ENCODE measurements at places on chromosomes 6 and 20.

DNA sequence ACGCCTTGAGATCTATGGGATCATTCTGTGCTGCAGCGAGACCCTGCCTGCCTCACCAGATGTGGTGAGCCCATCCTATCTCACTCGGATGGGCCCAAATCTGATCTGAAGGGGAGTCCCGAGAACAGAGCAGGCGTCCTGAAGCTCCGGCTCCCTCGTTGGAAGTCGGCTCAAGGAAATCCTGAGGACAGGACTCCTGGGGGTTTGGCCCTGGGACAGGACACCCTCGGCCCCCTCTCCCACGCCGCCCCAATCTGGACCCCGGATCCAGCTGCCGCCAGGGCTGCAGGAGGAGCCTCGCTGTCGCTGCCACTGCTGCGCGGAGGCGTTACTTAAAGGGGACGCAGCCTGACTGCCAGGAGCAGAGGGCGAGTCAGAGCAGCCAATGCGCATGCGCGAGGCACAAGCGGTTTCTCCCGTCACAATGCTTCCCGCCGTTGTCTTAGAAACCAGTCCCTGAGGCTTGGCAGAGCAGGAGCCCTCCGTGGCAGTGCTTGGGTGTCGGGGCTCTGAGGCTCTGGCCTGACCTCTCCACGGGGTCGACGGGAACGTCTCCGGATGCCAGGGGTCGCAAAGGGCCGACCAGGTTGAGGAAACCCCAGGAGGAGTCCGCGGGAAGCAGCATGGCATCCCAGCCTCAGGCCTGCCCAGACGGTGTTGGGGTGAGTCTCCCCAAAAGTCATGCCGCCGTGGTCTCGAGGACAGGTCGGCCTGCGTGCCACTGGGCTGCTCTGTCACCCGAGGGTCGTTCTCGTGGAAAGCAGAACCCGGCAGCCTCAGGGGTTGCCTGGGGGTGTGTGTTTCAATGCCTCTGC is 1567.8 kb upstream of the DEFB115 start:
- DNase-seq = no peak

GRCh38 chr20:49985157-49985556 is 2.4 kb downstream of the SNAI1 start:
- DNase-seq = no peak

DNA sequence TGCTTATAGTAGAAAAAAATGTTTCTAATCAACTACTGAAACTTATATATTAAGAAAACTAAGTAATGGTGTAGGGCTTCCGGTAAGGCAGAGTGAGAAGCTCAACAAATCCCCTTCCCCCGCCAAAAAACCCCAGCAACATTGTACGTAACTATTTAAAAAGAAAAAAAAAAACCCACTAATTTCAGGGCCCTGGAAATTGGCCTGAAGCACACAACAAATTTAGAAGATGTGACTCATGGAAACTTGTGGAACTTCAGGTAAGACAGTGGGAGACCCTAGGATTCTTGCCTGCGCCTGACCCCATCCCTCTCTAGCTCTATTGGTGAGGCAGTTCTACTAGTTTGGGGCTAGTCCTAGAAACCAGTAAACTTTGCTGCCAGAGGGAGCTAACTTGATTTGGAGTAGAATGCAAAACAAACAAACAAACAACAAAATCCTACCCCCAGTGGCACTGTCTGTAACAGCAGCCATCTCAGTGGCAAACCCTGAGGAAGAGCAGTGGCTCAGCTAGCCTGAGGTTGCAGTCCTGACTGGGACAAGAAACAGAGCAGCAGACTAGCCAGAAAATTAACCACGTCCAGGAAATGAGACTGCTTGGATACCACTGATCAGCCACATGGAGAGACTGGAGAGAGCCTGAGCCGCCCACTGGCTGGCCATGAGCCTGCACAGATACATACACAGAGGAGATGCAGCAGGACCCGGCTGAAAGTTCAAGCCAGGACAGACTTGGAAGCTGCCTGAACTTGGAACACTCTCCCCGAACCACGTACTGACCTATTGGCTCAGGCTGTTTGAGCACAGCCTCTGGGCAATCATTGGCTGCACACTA is 135.1 kb downstream of the TBXT start:
- DNase-seq = no peak

DNA sequence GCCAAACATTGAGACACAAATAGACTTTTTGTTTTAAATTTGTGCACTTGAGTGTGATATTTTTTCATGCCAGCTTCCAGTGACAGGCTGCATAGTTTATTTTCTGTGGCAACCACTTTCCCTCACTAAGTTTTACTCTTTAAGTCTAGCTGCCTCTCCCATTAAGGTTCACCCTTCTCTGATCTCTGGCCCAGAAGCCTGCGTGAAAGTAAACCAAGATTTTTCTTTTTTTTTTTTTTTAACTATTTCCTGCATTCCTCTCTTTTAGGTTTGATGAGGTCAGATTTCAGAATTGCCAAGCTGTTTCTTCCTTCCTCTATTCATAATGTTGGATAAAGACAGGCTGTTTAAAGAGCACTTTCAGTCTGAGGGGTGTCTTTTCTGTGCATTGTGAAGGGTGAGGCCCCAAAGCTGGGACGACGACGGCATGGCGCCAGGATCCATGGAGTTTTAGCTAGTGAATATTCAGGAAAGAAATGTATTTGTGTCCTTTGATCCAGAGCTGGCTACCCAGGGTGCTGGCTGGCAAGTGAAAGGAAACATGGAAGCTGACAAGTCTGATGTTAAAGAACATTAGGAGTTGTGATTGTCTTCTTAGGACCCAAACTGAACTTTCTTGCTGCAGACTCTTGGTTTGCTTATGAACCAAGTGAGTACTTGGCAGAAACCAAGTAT is 50.7 kb downstream of the DOK5 start:
- no peak for DNase-seq

- DNase-seq = no peak
These were observed 58.3 kb upstream of the MAP3K4 start for GRCh38 chr6:160933256-160933655.

GRCh38 chr6:109610590-109610989 is 80.4 kb downstream of the AK9 start:
- no peak for DNase-seq

DNA sequence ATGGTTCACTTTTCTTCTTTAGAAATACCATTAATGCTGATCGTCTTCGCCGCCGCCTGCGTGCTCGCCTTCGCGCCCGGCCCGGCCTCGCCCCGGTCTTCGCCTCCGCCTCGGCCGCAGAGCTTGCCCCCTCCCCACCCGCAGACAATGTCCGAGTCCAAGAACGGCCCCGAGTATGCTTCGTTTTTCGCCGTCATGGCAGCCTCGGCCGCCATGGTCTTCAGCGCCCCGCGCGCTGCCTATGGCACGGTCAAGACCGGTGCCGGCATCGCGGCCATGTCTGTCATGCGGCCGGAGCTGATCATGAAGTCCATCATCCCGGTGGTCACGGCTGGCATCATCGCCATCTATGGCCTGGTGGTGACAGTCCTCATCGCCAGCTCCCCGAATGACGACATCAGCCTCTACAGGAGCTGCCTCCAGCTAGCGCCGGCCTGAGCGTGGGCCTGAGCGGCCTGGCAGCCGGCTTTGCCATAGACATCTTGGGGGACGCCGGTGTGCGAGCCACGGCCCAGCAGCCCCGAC is 4.8 kb upstream of the PRPH2 start:
- DNase-seq = no peak

DNA sequence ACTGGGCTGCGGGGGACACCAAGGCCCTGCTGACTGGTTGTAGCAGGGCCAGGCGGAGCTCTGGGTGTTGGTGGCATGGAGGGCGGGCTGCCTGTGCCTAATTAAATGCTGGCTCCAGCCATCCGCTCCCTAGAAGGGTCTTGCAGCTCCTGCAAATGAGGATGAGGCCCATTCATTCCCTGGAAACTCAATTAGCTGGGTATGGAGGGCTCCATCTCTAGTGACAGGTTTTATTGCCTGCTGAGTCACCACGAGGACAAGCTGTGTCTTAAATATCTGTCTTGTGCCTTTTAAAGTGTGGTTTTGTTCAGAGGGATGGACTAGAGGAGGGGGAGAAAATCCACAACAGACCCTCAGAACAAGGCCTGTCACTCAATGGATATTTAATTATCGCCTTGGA is 60.9 kb downstream of the SULF2 start:
- DNase-seq = no peak

DNA sequence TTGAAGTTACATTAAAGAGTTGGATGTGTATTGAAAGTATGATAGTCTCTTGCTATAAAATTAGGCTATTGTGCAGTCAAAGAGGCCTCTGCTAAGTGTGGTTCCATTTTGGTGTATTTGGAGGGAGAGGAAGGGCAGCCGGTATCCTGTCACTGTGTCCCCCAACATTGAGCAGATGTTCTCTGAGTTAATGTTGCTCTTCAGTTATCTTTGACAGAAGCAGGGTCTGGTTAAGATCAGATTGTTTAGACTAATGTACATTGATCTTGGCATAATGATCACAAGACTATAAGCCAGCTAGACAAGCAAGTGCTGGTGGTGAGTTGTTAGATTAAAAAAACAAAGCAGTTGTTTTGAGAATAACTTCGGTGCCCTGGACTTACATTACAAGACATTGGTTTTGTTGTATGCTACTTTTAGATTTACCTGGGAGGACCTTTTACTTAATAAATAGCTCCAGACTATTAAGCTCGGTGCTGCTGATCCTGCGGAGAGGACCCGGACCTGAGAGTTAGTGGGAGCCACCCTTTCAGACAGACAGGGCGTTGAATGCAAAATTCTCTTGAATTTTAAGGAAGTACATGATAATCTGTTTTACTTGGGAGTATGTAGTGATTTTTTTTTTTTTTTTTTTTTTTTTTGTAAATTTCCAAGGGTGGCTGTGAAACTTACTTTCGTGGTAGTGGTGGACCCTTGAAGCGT is 97.8 kb downstream of the JARID2 start:
- no peak for DNase-seq

DNA sequence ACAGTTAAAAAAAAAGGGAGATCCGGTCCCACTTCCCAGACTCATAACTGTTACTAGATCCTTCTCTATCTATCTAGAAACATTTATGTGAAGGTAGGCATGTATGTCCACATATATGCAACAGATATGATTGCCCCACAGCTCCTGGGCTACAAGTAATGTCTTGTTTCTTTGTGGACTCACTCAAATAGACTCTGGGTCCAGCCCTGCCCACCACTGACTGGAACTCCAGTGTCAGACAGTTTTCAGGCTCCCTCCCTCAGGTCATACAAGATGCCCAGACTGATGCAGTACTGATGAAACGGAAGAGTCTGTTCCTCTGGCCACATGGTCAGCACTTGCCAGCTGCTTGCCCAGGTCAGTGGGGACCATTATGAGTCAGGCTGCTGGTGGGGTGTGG is 30.8 kb upstream of the IER3 start:
- DNase-seq = no peak

DNA sequence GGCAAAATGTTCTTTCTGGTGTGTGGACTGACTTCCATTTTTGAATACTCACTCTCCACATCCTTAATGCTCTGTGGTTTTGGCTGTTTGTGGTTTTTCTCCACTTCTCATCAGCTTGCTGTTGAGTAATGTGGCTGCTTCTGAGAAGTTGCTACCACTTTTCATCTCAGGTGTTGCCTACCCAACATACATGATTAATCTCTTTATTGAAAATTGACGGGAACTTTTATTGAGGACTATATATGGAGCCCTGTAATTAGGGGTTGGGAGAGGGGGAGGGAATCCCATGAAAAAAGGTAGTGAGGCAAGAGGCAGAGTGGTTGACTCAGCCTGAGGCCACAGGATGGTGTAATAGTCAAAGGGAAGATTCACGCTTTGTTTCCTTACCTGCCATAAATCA is 17.6 kb downstream of the IL22RA2 start:
- DNase-seq = no peak

Measured in stimulated activated CD4-positive, alpha-beta T cell treated with anti-CD3 and anti-CD28 coated beads, Interleukin-1b, Interleukin-23, amount 100 ng/mL, for 1 hour (primary cell).